ENCODE measurements at places on chromosomes 5 and 9. TPM values are rescaled to one million over a fixed set of nuclear protein-coding genes. Genes with fewer than 3 reads are reported as not detected.

DNA sequence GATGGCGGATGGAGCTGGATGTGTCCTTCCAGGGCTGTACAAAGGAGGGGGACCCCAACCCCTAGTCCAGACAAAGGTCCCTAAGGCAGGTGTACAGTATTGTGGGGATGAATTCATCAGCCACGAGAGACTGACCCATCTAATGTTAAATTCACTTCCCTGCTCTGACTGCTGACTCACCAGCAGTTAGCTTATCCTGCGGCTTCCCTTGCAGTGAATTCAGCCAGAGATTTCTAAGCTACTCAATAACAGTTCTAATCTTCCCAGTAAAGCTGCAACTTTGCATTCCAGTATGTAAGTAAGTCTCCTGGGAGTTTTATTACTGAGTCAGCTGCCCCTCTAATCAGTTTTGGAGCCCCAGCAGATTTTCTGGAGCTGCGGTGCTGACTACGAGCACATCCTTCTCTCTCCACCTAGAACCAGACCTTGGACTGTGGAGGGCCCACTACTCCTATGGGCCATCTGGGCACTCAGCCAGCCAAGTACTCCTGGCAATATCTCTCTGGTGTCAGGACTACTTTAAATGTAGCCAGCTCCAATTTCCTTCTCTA lies 16.1 kb downstream of the B4GALT1 start:
- DNase-seq: no peak

- no peak for DNase-seq
Measured at GRCh38 chr5:126994485-126994884, 35.9 kb downstream of the MARCHF3 start.

GRCh38 chr5:1535646-1536045 lies 11.9 kb upstream of the LPCAT1 start:
- DNase-seq: no peak

GRCh38 chr9:1979741-1980367 lies 35.3 kb upstream of the SMARCA2 start:
- DNase-seq: no peak

DNA sequence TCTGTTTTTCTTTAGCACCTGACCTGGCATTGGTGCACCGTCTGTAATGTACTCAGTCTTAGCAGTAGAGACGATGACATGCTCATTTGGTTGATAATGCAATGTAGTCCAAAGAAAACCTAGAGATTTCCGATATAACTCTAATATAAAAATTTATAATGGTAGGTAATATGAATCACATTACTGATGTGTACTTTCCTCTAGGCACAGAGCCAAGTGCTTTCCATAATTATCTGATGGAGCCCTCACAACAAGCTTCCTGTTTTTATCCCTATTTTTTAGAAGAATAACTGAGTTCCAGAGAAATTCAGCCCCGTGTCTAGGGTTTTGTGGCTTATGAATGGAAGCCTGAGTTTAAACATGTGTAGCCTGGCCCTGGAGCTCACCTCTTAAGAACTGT lies 53.7 kb downstream of the KDM4C start:
- no peak for DNase-seq

GRCh38 chr5:33692980-33693379 lies 198.8 kb downstream of the ADAMTS12 start:
- no peak for DNase-seq

- no peak for DNase-seq
Measured at GRCh38 chr9:130905902-130906734, 9.5 kb upstream of the QRFP start.

DNA sequence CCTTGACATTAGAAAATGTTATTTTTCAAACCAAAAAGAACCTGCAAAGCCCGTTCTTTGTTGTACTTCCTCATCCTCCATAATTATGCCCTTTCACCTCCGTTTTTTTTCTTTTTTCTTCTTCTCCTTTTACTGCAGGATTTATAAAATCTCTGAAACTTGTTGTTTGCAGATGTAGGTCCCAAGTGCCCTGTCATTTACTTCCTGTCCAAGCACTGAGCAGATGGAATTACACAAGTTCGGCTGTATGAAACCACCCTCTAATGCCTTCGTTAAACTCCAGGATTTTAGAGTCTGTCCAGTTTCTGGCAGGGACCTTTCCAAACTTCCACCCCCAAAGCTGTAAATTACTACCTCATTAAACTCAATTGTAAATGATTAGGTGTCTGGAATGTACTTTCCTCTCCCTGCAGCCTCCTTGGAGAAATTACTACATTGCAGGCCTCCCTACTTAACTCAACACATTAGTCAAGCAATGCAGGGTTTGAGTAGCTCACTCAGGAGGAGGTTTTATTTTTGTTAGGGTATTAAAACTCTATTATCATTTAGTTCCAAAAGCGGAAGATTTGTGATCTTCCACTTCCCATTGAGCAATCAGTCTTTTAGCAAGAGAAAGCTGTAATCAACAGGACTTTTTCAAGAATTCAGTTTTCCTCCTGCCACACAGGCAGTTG lies 125.6 kb upstream of the LPAR1 start:
- DNase-seq: no peak

- DNase-seq: no peak
Measured at GRCh38 chr5:96794757-96795156, 13.0 kb downstream of the ERAP1 start.

DNA sequence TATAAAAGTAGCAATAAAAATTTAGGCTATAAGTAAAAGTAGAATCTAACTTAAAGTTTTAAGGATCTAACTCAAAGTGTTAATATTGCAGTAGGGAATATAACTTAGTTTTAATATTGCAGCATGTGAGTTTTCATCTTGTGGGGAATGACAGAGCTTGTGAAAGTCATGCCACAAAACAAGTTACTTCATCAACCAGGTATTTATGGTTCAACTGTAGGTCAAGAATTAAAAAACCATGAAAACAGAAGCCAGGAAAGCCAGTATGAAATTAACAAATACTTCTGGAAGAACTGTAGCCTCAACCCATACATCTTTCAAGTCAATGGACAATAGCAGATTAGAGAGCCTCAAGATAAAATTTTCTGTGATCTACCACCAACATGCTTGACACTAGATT lies 19.0 kb downstream of the HMGCS1 start:
- DNase-seq: no peak

DNA sequence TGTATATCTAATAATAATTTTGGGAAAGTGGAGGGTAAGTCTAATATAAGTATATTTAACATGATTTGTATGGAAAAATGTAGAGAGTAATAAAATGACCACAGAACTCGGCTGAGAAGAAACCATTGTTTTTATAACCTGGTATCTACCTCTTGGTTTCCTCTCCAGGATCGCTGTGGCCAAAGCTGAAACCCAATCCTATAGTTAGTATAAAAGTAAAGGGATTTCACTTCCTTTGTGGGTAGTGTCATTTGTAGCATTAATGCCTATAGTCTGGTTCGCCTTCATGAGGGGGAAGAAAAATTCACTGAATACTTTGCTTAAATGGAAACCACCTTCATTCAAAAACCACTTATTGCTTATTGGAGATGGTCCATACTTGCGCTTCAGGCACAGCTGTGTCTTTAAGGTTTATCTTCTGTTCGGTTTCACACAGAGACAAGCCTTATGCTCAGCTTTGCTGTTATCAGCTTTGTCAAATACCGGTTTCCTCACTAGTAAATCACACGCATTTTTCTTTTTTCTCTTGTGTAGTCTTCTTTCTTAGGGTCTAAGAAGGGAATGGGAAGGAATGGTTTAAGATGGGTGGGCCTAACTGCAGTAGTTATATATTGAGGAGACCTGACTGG lies 12.1 kb downstream of the PIK3R1 start:
- DNase-seq: no peak

DNA sequence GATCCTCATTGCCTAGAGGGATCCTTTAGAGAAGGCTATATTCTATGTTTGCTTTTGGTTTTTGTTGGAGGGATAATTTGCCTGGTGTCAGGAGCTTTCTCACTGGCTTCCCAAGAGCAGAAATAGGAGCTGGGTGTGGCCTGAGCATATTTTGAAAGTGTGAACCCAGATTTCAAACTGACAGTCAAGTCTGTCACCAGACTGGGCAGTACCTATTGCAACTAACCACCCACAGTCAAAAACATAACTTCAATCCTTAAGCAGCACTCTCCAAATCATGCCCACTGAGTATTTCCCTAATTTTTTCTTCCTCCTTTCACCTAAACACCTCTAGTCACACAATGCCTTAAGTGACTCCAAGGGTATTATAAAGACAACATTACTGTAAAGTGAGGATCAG lies 278.4 kb downstream of the EBF1 start:
- no peak for DNase-seq

DNA sequence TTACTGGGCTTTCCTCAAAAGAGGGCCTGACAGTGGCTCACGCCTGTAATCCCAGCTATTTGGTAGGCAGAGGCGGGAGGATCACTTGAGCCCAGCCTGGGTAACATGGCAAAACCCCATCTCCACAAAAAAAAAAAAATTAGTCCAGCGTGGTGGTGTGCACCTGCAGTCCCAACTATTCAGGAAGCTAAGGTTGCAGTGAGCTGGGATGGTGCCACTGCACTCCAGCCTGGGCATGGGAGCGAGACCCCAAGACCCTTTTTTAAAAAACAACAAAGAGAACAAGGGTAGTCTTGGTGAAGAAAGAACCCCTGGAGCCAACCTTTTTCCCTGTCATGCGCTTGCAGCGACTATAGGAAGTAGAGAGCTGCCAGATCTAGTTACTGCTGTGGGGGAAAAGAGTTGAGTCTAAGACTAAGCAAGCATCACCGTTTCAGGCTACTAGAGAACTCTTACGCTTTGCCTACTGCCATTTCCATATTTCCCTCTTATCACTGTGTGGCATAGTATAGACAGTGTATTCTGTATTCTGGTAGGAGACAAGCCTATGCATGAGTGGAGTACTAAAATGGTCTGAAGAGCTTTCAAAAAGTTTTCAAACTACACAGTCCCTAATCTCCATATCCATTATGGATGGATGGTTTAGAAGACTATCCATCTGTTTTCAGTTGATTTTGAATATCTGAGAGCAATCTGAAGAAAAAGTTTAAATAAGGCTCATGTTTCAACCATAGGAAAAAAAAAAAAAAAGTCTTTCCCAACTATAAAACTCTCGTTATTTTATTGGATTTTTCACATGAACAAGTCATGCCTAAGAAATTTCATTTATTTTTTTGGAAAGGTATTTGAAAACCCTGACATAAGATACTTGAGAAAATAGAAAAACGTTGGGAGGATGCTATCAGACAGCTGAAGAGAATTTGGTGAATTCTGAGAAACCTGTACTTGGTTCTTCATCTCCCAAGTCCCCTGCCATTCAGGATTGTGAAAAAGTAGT lies 2.6 kb downstream of the C9orf40 start:
- DNase-seq: no peak

GRCh38 chr5:108654051-108654450 lies 93.6 kb upstream of the FER start:
- DNase-seq: no peak

- DNase-seq: no peak
Measured at GRCh38 chr5:33232731-33233505, 207.8 kb upstream of the TARS1 start.

- no peak for DNase-seq
Measured at GRCh38 chr9:129751841-129752801, 721 bp downstream of the PTGES start.

GRCh38 chr5:125049721-125050702 lies 303.6 kb upstream of the ZNF608 start:
- no peak for DNase-seq

- DNase-seq: no peak
Measured at GRCh38 chr9:130779153-130779855, 55.8 kb upstream of the ABL1 start.

GRCh38 chr5:132224716-132225115 lies 2.9 kb downstream of the P4HA2 start:
- peak; percentile 32 for DNase-seq

- no peak for DNase-seq
Measured at GRCh38 chr5:74009502-74009901, 383.5 kb downstream of the ARHGEF28 start.

GRCh38 chr9:87800456-87800855 lies 74.5 kb downstream of the CTSL start:
- no peak for DNase-seq

- DNase-seq: no peak
Measured at GRCh38 chr5:14101922-14102321, 41.2 kb upstream of the TRIO start.

The FOXI1 gene
- total RNA-seq: not detected

The LCN15 gene
- total RNA-seq: not detected

The FAM153A gene
- total RNA-seq: 3.0 TPM

The PRR16 gene
- 0.71 TPM for total RNA-seq

The SEC24A gene
- 26.3 TPM for total RNA-seq

The ZMYND19 gene
- total RNA-seq: 15.6 TPM

The ANKRD18A gene
- total RNA-seq: 3.9 TPM

The HK3 gene
- total RNA-seq: 21.1 TPM

The MPDZ gene
- total RNA-seq: 112 TPM

The CXCL14 gene
- total RNA-seq: 184 TPM

The ATP10B gene
- total RNA-seq: 16.1 TPM

The GMCL2 gene
- not detected for total RNA-seq
